Lung (tissue), 17 donors: ENCODE measurements at places on chromosomes 7 and 10.

GRCh38 chr10:53209944-53210611, 437.5 kb upstream of the MBL2 start:
- H3K4me1 ChIP-seq, result no peaks in the 10 kb centered on the region
- no peak overlapping the region for H3K27ac ChIP-seq
- no peaks in the 10 kb centered on the region for H3K36me3 ChIP-seq
- H3K4me3 ChIP-seq, result no peak overlapping the region
- no peak for DNase-seq

GRCh38 chr10:73643362-73643761, 2.1 kb upstream of the MYOZ1 start:
- no peaks in the 10 kb centered on the region for H3K36me3 ChIP-seq
- no peak overlapping the region for H3K27ac ChIP-seq
- peaks cover 16% of the 10 kb centered on the region for H3K4me1 ChIP-seq
- no peak for DNase-seq
- no peak overlapping the region for H3K4me3 ChIP-seq
- H3K27me3 ChIP-seq, result no peaks in the 10 kb centered on the region

GRCh38 chr7:137213744-137214143, 129.8 kb downstream of the PTN start:
- H3K36me3 ChIP-seq, result no peaks in the 10 kb centered on the region
- no peak overlapping the region for H3K27ac ChIP-seq
- H3K27me3 ChIP-seq, result no peaks in the 10 kb centered on the region
- H3K4me3 ChIP-seq, result no peak overlapping the region
- H3K4me1 ChIP-seq, result no peaks in the 10 kb centered on the region
- no peak for DNase-seq

DNA sequence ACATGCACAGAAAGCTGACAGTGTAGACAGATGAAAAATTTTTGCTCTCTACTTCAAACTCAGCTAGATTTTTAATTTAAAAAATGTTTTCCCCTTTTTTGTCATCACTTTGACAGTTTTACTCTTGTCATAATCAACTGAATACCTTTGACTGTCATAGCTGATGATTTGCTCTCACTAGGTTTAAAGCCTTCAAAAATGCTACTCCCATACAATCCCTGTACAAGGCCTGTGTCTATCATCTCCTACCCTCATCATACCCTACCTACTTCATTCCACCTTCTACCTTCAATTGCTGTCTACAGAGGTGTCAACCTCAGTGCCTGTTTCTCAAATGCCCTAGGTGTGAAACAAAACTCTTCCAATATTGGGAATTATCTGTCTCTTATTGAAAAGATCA, 230.3 kb downstream of the SEMA3A start:
- no peaks in the 10 kb centered on the region for H3K27me3 ChIP-seq
- no peaks in the 10 kb centered on the region for H3K4me1 ChIP-seq
- peaks cover 1% of the 10 kb centered on the region for H3K36me3 ChIP-seq
- DNase-seq, result no peak

DNA sequence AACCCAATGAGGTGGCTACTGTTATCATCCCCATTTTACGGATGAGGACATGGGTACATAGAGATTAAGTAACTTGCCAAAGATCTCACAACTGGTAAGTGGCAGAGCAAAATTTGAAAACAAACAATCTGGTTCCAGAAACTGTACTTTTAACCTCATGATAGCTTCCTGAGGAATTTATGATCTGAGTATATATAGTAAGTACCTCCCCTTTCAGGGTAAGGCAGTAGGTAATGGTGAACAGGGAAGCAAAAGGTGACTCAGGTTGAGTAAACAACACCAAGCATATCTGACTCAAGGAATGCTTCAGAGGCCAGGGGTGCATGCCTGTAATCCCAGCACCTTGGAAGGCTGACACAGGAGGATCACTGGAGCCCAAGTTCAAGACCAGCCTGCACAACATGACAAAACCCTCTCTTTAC, 21.1 kb downstream of the KLLN start:
- DNase-seq, result no peak
- no peak overlapping the region for H3K4me3 ChIP-seq
- H3K36me3 ChIP-seq, result no peaks in the 10 kb centered on the region
